Renal cortical epithelial cell (primary cell): ENCODE measurements at places on chromosomes 12 and 14.
A peak's percentile ranks its signal among the peaks of the same experiment; 100 is the strongest.

GRCh38 chr12:122423258-122424165 lies 1.0 kb upstream of the CLIP1 start:
- DNase-seq: peak; percentile 33

- DNase-seq: peak; percentile 27
These were observed 32.0 kb upstream of the SEL1L start for GRCh38 chr14:81565441-81566290.

- DNase-seq: peak; percentile 78
These were observed 100.0 kb downstream of the ARF6 start for GRCh38 chr14:49992901-49993339.

GRCh38 chr12:116692605-116693004 lies 45.3 kb downstream of the SPRING1 start:
- no peak for DNase-seq

- DNase-seq: no peak
These were observed 53.3 kb downstream of the ACACB start for GRCh38 chr12:109169686-109170085.

DNA sequence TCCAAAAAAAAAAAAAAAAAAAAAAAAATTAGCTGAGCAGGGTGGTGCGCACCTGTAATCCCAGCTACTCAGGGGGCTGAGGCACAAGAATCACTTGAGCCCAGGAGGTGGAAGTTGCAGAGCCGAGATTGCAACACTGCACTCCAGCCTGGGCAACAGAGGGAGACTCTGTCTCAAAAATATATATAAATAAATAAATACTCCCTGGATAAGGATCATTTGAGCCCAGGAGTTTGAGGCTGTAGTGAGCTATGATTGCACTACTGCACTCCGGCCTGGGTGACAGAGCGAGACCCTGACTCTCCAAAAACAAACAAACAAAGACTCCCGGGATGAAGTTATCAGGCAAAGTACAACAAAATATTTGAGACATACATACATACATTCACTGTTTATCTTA lies 3.3 kb upstream of the NAA25 start:
- DNase-seq: no peak

- no peak for DNase-seq
These were observed 1226.0 kb upstream of the SEL1L start for GRCh38 chr14:82759656-82760055.
